ENCODE measurements at places on chromosomes 4 and X. TPM values are rescaled to one million over a fixed set of nuclear protein-coding genes. Genes with fewer than 3 reads are reported as not detected.

The DKK2 gene
- 2.4 TPM for total RNA-seq

The ZAR1 gene
- total RNA-seq = not detected

The FAM53A gene
- total RNA-seq = 0.65 TPM

The P2RY8 gene
- not detected for total RNA-seq

The GABRG1 gene
- not detected for total RNA-seq

Data from epithelial cell of umbilical artery (primary cell).